ENCODE measurements at places on chromosomes 5 and 9.

- DNase-seq: no peak
Measured at GRCh38 chr9:20989923-20990341, 41.5 kb downstream of the HACD4 start.

DNA sequence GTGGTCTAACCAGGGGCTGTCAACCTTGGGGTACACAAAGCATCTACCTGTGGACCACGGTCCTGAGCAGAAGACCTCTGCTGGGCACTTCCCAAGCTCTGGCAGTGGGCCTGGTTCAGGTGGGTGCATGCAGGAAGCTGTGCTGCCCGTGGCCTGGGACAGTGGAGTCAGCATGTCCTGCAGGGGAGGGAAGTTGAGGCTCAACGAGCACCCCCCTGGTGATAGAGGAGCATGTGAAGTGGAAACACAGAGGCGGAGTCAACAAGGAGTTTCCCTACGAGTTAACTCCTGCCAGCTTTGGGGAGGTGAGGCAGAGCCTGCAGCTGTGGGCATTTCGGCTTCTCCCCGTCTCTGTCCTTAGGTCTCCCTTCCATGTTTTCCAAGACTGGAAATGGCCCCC, 67.5 kb upstream of the IRX2 start:
- no peak for DNase-seq

DNA sequence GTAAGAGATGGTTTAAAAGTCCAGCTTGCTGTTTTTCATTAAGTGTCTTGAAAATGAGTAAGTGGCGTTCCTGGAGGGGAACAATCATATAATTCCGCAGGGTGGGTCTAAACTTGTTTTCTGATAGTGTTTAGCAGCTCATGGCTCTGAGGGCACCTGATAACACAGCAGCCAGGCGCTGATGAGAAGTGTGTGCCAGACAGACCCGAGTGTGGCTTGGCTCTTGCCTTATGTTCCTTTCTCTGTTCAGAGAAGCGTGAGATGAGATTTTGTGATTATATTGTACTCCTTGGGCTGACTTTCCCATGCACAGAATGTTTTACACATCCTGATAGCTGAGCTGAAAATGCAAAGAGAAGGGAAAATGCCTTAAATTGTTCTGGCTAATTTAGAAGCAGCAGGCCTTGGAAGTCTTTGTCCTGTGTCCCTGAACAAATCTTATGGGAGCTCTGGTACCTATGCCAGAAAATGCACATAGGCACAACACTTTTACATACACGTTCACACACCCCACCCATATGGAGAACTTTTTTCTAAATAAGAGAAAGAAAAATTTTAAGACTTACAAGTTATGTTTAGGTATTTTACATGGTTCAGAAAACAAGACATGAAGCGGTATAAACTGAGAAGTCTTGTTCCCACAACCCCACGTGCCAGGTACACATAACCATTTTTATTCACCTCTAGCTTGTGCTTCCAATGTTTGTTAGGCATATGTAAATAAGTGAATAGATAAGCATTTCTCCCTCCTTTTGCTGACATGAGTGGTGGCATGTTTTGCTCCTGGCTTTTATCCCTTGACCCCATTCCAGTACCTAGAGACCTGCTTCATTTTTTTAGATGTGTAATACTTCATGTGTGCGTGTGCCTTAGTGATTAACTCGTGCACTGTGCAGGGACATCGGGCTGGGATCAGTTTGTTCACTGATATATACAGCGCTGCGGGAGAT, 152.2 kb upstream of the OTULINL start:
- DNase-seq: no peak

DNA sequence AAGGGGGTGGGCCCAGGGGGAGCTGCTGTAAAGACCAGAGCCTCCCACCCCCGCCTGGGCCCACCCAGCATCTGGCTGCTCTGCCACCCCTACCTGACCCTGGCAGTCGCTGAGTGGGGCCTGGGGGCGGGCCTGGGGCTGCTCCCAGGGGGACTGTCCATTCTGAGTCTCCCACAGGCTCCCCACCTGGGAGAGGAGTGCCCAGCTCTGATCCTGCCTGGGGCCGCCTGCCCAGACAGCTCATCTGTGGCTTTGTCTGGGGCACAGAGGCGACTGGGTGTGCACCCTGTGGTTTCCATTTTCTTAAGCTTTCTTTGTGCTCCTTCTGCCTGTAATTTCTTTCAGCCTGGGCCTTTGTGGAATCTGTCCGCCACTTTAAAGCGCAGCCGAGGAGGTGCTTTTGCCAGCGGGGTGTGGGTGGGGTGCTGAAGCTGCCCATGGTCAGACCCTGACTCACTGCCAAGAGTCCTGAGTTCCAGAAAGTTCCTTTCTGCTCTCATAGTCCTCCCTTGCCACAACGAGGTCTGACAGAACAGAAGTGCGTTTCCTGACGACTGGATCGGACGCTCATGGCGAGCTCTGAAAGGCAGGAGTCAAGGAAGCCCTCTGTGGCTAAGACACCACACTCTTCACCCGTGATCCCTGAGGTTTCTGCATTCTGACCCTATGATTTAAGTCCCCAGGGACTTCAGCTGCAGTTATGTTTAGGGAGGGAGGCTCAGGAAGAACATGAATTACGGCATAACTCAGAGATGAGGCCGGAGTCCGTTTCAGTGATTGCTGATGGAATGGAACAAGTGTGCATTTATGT, 225.0 kb downstream of the FANCC start:
- DNase-seq: no peak

DNA sequence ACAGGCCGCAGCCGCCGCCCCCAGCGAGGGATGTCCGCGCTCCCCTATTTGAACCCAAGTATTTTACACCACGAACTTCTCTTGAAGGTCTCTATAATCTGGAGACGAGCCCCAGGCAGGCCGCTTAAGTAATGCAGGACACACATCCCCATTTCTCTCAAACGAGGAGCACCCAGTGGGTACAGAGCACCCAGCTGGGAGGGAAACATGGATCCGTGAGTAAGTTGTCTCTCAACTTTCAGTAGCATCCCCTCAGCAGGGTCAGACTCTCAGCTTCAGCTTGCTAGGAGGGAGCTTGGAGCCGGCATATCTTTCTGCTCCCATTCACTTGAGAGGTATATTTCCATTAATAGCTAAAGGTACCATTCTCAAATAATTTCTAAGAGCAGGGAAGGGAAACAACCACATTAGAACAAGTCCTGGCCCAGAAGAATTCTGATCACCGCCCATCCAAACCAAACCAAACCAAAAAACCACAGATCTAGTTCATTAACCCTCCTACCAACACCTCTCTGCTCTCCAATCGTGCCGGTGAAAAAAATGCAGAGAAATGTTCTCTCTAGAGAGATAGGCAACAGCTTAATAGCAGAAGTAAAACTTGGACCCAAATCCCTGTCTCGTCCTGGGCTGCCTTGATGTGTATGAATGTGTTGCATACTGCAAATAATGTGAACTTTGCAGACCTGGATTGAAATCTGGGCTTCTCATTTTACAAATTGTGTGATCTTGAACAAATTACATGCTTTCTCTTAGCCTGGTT, 910 bp downstream of the TDRD7 start:
- no peak for DNase-seq

- DNase-seq: no peak
Measured at GRCh38 chr5:178328826-178329730, 96.5 kb upstream of the PHYKPL start.

DNA sequence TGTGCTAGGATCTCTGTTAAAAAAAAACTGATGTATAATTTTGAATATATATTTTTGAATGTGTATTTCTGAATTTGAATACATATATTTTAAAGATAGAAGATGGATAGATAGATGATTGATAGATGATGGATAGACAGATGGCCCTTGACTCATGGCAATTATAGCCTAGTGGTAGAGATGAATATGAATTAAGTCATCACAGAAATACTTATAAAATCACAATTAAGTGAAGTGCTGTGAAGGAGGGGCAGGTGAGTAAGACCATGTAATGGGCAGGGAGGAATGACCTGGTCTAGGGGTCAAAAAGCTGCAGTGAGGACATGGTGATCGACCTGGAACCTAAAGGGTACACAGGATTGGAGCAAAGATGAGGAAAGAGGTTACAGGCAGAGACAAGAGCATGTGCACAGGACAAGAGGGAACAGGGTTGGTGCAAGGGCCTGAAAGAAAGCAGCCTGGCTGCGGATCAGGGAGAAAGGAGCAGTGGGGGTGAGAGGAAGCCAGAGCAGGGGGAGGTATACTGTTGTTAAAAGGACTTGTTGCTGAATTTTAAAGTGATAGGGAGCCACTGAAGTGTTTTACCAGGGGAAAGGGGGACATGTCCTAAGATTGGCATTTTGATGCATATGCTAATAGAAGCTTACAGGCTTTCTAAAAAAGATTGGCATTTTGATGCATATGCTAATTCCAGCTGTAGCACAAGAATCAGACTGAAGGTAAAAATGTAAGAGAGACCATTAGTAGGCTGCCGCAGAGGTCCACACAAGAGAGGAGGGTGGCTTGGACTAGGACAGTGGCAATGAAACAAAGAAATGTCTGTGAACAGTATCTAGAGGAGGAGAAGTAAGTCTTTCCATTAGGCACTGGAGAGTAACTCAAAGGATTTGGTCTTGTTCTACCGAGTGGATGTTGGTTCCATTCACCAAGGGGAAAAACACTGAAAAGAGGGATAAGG, 527.8 kb downstream of the AGTPBP1 start:
- DNase-seq: no peak

DNA sequence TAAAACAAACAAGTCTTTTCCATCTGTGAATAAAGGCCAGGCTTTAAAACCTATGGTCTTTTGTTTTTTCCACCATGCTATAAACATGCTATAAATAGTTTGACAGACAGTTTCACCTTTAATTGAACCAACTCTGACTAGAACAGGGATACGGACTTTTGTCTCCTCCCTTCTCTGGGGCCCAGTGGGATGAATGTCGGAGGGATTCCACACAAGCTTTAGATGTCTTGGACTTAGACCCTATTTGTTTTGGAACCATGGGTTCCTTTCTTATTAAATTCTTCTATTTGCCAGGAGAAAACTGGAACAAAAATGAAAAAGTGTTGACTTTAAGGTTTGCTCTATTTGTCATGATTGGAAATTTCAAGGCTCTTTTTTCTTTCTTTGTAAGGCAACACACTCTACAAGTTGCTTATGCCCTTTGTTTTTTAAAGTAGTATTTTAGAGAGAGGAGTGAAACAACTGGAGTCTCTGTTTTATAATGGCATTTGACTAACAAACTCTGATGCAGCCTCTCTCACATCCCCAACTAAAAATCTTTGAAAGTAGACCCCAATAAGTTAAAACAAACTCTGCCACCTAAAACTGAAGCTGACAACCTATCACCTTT, 145.3 kb downstream of the MLLT3 start:
- DNase-seq: no peak

DNA sequence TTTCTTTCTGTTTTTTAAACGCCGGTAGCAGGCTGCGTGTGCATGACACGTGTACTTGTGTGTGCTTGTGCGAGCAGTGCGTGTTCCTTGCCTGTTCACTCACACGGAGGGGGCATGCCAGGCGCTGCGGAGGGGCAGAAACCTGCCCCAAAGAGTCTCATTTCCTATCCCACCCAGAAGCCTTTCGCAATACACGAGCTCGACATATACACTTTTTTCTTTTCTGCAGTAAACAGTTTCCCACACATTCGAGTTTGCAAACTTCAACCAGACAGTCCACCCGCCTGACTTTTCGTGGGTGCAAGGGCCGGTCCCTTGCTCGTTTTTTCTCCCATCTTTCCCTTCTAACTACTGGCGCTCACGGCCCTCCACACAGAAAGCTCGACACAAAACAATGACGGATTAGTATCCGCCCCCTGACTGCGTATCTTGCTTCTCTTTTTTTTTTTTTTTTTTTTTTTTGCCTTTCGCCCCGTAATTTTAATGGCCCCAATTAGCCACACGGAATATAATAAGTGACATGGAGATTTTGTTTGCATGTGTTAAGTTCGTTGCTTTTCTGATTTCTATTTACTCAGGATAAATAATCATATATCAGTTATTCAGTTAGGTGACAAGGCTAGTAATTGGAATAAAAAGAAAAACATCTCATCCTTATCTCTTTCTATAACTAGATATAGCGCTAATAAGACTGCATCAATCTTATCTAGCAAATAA, 5.3 kb upstream of the OTP start:
- DNase-seq: no peak

- no peak for DNase-seq
Measured at GRCh38 chr5:137847687-137848086, 20.0 kb upstream of the MYOT start.

GRCh38 chr5:68223904-68224303, 8.3 kb downstream of the PIK3R1 start:
- DNase-seq: no peak

DNA sequence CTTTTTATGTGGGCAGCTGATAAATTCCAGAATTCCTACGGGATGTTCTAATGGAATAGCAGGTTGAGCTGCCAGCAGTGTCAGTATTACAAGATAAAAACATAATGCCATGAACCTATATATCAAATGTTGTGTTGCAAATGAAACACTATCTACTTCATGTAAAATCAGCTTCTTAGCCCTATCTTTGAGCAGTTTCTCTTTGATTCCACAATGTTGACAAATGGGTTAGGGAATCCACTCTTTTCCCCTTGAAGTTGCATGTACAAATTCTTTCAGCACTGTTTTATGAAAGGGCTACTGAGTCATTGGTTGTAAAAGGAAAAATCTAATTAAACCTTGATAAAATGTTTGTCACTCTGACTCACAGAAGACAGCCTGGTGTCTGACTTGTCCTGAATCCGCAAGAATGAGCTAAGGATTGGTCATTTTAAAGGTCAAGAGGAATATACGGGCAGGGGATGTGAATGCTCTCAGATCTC, 950.6 kb upstream of the NUDT12 start:
- DNase-seq: no peak

DNA sequence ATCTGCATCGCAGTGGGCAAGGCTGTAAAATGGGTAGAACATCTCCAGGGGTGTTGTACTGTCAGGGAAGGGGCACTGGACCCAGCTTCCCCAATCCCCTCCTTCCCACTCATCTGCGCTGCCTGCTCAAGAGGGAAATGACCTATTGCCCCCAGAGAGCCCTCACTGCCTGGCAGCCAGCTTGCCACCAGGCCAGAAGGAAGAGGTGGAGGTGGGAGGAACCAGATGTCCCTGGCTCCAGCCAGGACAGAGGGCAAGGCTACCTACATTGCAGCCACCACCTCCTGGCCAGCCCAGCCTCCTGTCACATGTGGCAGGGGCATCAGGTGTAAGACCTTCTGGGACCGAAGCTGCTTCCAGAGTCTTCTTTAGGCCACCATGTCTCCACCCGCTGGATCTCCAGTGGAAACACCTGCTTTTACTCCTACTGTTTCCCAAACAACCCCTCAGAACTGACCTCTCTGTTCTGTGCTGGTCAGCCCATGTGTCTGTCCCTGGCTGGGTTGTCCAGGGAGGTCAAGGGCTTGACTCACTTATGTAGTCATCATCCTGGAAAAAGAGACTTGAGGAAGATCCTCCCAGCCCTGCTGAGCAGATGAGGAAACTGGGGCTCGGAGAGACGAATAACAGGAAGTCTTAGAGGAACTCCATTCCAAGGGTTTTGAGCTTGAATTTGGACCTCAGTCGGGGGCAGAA, 42.3 kb downstream of the JADE2 start:
- DNase-seq: no peak

DNA sequence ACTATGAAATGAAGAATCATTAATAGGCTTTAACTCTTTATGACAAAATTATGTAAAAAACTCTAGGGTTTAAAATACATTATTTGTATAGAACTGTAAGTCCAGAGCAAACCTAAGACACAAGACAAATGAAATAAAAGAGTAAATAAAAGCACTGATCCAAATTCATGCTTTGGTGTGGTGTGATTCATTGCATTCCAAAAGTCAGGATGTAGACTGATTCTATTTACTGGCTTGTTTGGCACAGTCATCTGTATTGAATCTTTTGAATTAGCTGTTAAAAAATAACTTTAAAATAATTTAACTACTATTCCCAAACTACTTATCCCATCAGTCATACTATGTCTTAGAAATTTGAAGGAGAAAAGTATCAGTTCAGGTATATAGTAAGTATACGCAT, 31.1 kb downstream of the IL4 start:
- DNase-seq: no peak

GRCh38 chr5:128085413-128085812, 1.8 kb downstream of the SLC12A2 start:
- DNase-seq: no peak
